Spinal cord (tissue), 10 donors: ENCODE measurements at places on chromosomes 2 and 18.

DNA sequence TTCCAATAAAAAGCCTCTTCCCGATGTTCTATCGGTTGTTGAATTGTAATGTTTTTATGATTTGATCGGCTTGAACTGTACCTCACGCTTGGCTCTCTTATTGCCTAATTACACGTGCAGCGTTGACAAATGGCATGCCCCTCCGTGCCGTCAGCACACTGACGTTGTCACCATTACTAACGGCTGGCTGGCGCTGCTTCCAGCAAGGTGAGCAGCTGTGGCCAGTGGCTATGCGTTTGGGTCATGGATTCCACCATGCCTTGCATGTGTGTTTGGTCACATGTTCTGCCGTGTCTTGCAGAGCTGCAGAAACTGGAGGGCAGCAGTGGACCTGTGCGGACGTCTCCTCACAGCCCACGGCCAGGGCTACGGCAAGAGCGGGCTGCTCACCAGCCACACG is 42.1 kb downstream of the TRAPPC12 start:
- no peak for DNase-seq

DNA sequence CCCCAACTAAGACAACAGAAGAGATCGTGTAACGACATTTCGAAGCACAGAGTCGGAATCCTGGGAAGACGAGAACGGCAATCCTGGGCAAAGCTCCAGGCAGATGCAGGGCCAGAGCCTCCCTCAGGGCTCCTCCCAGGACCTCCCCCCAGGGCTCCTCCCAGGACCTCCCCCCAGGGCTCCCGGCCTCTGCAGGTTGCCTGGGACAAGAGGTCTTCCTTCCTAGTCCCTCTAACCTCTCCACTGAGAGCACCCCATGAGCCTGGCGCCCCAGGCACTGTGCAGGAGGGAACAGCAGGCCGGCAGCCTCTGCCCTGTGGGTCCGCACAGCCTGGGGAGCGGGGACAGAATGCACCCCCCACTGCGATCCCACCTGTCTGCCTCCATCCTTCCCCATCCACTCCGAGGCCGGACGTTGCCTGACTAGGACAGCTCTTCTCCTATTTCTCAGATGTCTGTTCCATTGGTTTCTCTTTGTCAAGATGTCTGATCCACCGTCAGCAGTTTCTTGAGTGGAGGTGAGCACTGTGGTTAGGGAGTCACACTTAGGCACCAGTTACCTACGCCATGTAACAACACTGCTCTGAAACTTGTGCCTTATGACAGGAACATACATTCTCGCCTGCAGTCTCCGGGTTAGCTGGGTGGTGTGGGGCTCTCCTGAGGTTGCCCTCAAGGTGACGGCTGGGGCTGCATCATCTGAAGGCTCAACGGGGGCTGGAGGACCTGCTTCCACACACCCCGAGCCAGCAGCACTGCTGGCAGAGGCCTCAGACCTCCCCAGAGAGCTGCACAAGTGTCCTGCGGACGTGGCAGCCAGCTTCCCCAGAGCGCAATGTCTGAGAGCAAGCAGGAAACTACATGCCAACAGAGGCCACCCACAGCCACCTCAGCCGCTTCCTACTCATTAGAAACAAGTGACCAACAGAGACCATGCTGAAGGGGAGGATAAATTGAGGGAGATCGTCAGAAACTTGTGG is 28.9 kb downstream of the ADI1 start:
- DNase-seq, result no peak

- no peak for DNase-seq
These were observed 50.4 kb downstream of the PLEKHA3 start for GRCh38 chr2:178530625-178531142.

- DNase-seq, result no peak
These were observed 325.2 kb downstream of the CYP26B1 start for GRCh38 chr2:71822463-71822862.

DNA sequence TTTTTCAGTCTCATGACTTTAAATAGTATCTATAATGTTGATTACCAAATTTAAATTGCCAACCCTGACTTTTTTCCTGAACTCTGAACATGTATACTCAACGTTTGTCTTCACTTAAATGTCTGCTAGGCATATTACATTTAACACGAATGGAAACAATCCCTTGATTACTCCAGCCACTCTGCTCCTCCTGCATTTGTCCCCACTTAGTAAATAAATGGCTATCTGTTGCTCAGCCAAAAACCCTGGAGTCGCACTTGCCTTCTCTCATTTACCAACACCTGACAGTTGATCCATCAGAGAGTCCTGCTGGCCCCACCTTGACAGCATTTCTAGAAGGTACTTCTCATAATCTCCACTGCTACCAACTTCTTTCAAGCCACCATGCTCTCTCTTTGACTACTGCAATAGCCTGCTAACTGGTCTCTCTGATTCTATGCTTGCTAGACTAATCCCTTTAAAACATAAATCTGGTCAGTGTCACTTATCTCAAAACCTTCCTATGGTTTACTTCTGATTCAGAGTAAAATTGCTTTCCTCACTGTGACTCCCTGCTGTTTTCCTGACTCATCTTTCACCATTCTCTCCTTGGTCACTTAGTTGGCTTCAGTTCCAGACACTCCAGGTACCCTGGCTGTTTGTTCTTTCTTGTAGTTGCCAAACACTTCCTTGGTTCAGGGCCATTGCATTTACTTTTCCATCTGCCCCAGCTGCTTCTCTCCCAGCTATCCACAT is 31.9 kb downstream of the SPAG16 start:
- no peak for DNase-seq

DNA sequence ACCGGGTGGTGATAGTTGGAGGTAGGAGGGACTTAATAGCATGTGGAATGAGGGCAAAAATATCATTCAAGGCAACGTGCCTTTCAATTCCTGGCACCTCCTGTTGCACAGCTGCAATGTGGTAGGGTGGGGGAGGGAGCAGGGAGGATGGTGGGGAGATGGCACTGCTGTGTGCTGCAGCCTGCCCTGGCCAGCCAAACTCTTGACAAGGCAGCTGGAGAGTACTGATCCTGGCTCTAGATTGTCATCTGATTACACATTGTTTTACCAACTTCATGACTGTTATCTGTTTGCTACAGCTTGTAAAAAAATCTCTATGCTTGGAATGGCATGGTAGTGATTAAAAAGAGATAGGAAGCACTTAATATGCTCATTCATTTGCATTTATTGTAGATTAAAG is 47.7 kb downstream of the PLCL1 start:
- no peak for DNase-seq

GRCh38 chr2:65164426-65164891 is 34.6 kb upstream of the RAB1A start:
- peak; percentile 71 for DNase-seq

GRCh38 chr2:191029280-191029950 is 15.4 kb upstream of the STAT1 start:
- DNase-seq, result no peak

DNA sequence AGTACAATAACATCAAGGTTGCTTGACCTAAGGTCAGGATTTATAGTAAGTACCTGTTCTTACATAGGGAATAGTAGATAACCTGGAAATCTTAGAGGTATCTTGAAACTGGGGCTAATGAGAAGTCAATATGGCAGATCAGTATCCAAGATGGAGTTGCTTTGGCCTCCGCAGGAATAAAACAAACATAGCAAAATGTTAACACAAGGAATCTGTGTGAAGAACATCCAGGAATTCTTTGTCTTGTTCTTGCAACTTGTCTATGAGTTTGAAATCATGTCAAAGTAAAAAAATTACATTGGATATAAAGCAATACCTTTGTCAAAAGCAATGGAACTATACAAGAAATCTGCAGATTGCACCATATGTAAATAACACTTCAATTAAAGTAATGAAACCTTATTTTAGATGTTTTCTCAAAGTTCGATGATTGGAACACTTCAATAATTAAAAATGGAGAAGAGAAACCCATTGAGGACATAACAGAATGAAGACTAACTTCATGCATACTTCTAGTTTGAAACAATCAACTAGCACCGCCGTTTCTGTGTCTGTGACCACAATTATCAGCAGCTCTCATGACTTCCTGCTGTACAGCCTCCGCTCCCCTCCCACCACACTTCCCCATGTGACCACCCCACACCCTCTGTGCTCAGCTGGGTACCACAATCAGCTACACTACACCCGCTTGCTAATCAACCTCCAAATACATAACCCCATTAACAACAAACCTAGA is 27.6 kb downstream of the C2orf76 start:
- DNase-seq, result no peak
